Ovary (tissue), 10 donors: ENCODE measurements at places on chromosomes 4 and X. TPM values are rescaled to one million over a fixed set of nuclear protein-coding genes. Genes with fewer than 3 reads are reported as not detected.

The AWAT2 gene
- total RNA-seq, result not detected

The NAA11 gene
- total RNA-seq, result not detected

- DNase-seq, result no peak
Measured at GRCh38 chrX:1418901-1419544, 27.1 kb upstream of the SLC25A6 start.

GRCh38 chr4:146442801-146443200 is 78.9 kb downstream of the SLC10A7 start:
- no peak for DNase-seq
